ENCODE measurements at places on chromosomes 1 and 21.

DNA sequence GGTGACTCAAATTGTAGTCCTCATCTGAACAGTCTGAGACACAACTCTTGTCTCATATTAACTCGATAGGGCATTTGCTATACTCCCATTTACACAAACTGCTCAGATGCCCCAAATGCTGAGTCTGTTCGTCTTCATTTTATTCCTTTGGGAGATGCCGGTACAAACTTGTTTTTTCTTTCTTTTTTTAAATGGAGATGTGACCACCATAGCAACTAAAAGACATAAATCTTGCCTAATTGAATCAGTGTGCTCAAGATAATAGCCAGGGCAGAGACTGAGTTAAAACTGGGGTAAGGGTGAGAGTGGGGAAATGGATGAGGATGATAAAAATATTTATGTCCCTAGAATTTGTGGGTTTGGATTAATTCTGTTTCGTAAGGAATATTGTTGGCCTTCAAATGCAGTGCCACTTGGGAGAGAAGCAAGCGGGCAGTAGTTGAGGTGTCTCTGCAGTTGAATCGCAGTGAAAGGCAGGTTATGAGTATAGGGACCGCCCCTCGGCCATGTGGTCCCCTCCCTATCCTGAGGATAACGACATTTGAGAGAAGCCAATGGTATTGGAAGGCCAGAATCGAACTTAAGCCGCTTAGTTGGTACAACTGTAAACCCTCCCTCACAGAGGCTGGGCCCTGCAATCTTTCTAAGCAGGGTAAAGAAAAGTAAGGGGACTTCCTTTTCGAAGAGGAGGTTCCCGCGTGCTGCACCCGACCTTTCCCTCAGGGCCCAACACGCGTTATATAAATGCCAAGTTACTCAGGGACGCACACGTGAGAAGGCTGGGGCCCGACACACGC lies 859 bp upstream of the LRRC8B start:
- DNase-seq = peak; percentile 3

GRCh38 chr1:4585216-4585615 lies 69.2 kb upstream of the AJAP1 start:
- peak; percentile 10 for DNase-seq

DNA sequence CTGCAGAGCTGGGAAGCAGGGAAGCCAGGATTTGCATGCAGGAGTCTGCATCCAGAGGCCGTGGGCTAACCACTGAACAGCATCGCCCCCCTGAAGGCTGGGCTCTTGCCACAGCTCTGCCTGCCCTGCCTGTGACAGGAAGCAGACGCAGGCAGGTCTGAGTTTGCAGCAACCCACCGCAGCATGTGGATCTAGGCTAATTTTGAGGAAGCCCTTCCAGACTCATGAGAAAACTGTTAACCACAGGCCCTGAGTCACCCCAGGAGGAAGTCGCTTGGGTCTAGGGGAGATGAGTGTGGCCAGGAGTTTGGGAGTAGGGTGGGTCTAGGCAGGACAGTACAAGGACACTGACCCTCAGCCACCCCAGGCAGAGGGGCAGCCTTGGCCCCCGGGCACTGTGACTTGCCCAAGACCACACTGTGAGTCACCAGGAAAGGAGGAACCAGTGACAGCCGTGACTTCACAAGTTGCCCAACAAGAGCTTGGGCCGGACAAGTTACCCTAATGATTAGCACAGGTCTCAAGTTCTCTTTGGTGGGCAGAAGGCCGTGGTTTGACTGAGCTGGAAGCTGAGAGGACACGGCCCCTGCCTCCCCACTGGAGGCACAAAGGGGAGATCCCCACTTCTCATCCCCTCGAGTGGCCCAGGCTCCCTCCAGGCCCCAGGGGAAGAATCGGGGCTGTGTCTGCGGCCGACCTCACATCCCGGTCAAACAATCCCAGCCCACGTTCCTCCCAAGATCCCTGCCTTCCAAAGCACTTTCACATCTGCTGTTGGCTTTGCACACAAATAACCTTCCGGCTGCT lies 826 bp downstream of the LAPTM5 start:
- DNase-seq = no peak

DNA sequence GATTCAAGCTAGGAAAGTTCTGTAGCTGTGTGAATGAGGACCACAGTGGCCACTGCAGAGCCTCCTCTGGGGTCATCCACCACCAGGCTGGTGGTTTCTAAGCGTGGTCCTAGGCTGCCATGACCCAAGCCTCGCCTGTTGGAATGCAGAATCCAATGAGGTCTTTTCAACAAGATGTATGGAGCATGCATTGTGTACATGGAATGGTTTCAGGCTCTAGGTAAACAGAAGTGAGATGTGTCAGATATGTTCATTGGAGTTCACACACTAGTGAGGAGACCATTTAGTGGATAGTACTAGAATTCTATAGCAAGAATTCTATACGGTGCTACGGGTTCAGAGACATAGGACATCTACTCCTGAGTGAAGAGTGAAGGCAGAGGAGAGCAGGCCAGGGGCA lies 10.7 kb downstream of the RNU5D-1 start:
- DNase-seq = no peak

- no peak for DNase-seq
Measured at GRCh38 chr1:92070892-92071291, 4.3 kb downstream of the SETSIP start.

DNA sequence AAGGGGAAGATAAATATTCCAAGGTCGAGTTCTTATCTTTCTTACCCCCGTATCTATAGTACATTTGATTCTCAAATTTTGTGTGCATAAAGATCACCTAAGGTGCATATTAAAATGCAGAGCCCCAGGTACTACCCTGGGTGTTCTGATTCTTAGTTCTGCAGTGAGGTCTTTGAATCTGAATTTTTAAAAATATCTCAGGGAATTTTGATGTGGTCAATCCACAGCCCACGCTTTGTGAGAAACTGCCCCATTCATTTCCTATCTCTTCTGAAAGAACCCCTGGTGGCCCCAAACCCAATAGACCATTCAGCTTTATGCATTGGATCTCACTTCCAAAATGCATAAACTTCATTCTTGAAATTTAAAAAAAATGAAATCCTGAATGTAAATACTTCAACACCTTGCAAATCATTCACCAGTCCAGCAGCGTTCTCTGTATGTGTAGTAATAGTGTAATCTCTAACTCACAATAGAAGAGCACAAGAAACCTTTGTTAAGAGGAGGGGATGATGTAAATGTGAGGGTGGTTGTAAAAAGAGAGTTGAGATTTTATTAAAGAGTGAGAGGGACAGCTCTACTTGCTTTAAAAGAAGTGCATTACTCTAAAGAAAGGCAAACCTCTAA lies 108.8 kb upstream of the ZP4 start:
- DNase-seq = no peak

- no peak for DNase-seq
Measured at GRCh38 chr1:43986712-43987111, 4.7 kb upstream of the CCDC24 start.

DNA sequence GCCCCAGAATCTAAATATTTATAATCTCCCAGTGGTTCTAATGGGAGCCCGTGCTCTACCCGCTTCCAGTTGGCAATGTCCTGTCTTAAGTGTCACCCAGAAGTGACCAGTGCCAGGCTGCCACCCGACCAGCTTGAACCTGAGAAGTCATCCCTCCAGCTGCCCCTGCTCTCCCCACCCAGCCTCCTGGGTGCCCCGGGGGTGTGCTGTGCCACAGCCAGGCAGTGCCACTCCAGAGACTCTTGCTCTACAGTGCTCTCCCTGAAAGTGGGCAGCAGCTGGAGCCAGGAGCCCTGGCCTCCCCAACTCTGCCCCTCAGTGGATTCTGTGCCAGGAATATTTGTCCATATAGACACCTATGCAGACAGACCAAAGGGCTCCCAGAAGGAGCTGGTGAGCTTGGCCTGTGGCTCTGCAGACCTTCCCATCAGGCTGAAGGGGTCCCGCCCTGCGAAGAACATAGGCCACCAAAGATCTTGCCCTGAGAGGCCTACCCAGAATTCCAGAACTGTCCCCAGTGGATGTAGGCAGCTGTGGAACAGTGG lies 9.0 kb upstream of the EPS8L3 start:
- DNase-seq = no peak

DNA sequence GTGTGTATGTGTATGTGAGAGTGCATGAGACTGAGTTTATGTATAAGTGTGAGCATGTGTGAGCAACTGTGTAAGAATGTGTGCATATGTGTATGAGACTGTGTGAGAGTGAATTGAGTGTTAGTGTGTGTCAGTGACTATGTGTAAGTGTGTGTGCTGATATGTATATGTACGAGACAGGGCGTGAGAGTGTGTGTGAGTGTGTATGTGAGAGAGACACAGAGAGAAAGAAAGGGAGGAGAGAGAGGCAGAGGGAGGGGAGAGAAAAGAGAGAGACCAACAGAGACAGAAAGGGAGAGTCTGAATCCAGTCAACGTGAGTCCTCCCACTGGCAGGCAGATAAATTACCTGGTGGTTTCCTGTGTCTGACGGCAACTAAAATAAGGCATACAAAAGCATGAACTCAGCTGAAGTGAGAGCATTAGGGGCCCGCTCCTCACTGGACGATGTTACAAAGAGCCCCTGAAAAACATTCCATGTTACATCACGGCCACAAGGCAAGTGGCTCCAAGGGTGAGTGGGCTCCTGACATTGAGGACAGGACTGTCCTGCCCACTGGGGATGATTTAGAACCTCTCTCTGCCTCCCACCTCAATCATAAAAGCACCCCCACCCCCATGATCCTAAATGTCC lies 66.6 kb upstream of the TIAM1 start:
- no peak for DNase-seq

GRCh38 chr1:163824006-163824405 lies 502.3 kb downstream of the NUF2 start:
- DNase-seq = no peak

- no peak for DNase-seq
Measured at GRCh38 chr1:9865724-9866123, 42.0 kb upstream of the CLSTN1 start.

GRCh38 chr1:200039849-200040474 lies 12.5 kb downstream of the NR5A2 start:
- no peak for DNase-seq

GRCh38 chr1:3858231-3858981 lies 1.1 kb downstream of the DFFB start:
- no peak for DNase-seq

DNA sequence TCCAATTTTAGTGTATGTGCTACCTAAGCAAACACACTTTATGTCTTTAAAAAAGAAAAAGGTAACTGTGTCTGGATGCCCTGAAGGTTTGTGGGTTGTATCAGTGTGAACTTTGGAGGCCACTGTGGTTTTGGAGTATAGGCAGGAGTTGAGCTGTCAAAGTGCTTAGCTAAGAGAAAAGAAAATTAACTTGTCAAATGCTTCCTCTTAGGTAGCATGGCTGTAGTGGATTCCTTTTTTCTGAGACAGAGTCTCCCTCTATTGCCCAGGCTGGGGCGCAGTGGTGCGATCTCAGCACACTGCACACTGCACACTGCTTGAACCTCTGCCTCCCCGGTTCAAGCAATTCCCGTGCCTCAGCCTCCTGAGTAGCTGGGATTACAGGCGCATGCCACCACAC lies 11.2 kb upstream of the SLC41A1 start:
- DNase-seq = no peak

Measured in stimulated activated CD4-positive, alpha-beta T cell treated with anti-CD3 and anti-CD28 coated beads, Interleukin-1b, Interleukin-23, amount 100 ng/mL, for 1 hour (primary cell).